ENCODE measurements at places on chromosomes 4 and X.

DNA sequence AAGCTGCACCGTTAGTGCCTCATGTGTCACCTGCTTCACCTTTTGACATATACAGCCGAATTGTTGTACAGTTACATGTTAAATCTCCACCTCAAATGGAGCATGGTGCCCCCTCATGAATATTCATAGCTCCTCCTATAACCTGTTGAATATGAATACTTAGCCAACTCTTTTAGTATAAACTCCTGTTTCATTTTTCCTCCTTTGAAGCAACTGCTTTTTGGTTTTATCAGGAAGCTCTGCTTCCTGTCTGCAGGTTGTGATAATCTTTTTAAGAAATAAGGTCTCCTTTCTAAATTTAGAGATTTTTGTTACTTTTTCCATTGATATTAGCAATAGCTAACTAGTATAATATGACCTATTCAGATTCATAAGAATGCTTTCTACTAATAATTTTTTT, 1429.2 kb upstream of the AGA start:
- no peak for DNase-seq

GRCh38 chr4:153466081-153466948, at the start of gene TMEM131L:
TSS of gene TMEM131L (plus strand) at chr4:153466360. CDS start at chr4:153466398, 38 bp downstream.
- peak; percentile 81 for DNase-seq

DNA sequence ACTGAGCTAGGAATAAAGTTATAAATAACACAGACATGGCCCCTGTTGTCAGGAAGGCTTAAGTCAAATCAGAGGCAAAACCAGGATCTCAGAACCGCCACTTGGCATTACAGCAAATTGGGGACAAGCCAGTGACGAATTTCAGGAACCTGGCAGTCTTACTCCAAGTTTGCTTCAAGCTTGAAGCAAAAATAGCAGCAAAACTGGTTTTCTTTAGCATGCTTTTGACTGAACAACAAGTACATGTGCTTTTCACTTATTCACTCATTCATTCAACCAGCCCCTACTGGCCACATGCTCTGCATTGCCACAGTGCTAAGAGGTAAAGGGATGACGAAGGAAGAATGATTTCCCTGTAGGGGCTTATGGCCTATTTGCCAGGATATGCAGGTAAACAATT, 253.9 kb upstream of the PPARGC1A start:
- no peak for DNase-seq

DNA sequence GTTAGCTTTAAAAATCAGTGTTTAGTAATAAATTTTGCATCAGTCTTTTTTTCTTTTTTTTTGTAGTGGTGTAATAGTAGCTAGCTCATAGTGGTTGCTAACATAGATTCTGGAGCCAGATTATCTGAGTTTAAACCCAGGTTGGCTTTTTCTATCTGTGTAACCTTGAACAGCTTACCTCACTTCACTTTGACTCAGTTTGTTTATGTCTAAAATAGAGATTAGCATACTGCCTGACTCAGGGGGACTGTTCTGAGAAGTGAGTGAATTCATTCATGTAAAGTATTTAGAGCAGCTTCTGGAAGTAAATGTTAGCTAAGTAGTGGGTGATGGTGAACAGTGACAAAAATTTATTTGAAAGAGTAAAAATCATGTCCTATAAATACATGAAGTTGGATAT, 32.9 kb downstream of the CPEB2 start:
- no peak for DNase-seq

DNA sequence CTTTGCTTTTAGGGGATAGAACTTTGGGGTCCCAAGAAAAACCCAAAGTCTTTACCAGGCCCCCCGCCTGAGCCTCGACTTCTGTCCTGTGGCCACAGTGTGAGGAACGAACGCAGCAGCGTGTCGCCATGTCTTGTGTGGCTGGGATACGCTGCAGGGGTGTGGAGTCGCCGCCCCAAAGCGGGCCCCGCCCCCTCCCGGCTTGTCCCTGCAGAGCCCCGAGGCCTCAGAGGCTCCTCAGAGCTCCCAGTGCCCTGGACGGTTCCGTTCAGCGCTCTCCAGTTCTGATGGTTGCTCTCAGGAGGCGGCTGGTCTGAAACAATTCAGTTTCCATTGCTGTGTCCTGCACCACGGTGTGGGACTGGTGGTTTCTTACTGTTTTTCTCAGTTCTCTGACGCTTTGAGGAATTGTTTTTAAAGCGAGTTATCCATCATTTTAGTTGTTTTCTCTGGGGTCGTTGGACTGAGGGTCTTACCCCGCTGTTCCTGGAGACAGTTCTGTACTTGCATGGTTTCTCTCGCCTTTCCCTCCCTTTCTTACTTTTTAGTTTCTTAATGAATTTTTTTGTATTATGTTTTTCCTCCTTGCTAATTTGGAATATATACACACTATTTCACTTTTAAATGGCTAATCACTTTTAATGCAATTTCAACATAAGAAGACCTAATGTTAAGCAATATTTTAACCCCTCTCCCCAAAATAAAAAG, 1.6 kb upstream of the IDUA start:
- peak; percentile 73 for DNase-seq

DNA sequence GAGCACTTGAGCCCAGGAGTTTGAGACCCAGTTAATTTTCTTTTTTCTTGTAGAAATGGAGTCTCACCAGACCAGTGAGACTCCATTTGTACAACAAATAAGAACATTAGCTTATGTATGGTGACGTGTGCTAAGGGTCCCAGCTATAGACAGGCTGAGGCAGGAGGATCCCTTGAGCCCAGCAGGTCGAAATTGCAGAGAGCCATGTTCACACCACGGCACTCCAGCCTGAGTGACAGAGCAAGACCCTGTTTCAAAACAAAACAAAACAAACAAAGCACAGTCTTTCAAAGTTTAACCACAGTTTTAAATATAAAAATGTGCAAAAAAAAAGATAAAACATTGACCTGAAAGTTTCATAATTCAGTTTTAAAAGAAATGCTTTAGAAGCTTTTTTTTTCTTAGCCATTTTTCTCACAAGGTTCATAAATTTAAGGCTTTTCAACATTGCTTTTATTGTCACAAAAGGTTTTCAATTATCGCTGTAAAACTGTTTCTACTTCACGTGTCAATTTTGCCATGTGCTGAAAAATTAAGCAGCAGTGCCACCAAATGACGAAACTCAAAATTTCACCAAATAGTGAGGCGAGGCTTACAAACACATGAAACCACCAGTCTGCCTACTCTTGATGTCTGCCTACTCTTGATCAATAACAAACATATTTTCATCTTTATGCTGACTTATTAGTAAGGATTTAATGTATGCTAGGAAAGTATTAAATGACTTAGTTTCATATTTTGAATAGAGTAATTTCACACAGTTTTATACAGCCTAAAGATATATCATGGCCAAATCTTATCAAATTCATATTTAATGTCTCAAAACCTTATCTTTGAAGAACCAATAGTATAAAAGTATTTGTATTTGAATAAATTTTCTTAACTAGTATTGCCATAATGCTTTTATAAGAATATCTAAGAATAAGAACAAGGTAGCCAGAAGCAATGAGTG, 126.3 kb downstream of the NEK1 start:
- peak; percentile 13 for DNase-seq

DNA sequence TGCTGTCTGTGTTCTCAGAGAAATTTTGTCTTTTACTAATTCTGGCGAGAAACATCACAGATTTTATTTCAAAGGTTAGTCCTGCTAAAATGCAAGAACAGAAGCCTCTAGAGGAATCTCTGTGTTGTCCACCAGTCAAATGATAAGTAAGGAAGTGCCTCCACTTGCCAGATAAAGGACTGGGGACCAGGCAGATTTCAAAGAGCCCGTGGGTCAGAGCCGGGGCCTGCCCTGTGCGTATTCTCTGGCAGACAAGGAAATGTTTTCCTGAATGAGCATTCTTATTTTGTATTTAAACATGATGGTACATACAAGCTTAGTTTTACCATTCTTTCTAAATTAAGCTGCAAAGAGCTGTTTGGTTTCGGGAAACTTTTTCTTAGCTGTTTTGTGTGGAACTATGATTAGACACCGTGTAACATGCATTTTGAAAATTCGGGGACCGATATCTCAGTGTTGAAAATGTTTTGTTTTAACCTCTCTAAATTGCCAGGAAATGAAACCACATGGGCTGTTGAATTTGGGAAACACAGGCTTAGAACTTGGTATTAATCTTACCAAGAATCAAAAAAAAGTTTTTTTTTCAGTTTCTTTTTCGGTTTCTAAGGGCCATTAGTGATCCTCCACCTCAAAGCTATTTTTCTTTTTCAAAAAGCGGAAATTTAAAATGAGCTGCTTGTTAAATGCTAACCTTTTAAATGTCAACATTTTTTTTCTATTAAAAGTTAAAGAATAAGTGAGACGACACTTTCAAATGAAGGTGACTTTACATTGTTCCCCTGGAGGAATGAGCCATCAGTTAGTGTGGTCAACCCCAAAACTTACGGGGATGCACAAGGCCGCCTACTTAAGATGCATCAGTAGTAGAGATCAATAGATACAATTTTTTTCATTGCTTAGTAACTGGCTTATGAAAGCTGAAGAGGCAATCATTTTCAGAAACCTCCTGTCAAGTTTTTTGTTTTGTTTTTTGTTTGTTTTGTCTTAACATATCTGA, 89.6 kb upstream of the MTM1 start:
- DNase-seq: no peak

- DNase-seq: no peak
Observed at GRCh38 chr4:661881-662761, 12.0 kb downstream of the ATP5ME start.

GRCh38 chr4:45043911-45044310, 317.6 kb upstream of the GNPDA2 start:
- no peak for DNase-seq

DNA sequence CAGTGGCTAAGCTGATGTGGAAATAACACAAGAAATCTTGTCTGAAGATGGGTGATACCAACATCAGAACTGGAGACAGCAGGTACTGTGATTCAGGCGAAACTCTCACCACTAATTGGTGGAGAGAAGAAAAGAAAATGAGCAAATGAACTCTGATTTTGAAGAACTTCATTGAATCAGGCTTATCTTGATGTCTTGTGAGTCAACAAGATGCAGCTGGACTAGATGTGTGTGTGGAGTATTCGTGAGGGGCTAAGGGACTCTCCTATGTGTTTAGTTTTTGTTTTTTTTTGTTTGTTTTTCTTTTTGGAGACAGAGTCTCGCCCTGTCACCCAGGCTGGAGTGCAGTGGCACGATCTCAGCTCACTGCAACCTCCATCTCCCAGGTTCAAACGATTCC, 131.6 kb downstream of the DHRSX start:
- DNase-seq: no peak

DNA sequence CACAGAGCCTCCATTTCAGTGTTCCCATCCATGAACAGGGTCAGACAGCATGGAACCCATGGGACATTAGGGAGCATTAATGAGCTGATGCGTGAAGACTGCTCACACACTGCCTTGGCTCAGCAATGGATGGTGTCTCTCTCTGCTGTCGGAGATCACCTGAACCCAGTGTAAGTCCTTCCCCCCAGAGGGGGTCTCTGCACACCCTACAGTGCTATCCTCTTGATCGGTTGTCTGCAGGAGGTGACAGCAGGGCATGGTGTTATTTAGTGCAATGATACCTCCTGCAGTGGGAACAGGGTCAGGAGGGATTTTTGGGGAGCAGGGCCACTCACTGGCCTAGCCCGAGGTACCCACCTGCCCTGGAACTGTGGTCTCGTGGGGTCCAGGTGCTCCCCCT, 25.6 kb downstream of the APELA start:
- DNase-seq: no peak

- peak; percentile 57 for DNase-seq
Observed at GRCh38 chr4:2797545-2798305, 4.8 kb downstream of the SH3BP2 start.

DNA sequence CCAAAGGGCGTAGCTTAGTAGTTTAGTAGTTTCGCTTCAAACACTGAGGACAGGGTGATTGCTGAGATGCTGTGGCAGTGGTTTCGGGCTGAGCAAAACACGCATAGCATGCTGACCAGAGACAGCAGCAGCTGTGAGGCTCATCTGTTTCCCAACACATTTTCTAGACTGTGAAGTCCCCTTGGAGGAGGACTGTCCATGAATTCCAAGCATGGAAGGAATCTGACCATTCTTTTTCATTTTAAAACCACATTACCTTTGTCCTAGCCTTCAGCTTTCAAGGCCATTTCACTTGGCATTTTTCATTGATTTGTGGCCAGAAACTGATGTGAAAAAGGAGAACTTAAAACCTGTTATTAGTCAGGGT, 240.9 kb downstream of the PALLD start:
- no peak for DNase-seq

DNA sequence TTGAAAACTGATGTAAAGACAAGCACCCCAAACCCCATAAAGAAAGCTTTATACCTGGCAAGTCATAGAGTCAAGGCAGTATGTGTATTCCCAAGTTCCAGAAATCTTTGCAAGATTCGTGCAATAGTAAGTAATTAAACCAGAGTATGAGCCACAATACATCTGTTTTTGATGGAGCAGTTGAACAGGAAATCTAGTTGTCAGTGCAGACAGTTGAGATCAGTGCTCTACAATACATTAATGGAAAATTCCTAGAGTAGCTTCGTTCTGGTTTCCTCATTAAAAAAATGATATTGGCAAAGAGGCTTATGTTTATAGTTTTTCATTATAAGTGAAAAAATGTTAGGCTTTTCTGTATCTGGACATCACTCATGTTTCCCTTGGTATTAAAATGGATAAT, 575.3 kb downstream of the TRIML1 start:
- DNase-seq: no peak

GRCh38 chr4:171348090-171348489, 465.1 kb upstream of the GALNTL6 start:
- DNase-seq: no peak

DNA sequence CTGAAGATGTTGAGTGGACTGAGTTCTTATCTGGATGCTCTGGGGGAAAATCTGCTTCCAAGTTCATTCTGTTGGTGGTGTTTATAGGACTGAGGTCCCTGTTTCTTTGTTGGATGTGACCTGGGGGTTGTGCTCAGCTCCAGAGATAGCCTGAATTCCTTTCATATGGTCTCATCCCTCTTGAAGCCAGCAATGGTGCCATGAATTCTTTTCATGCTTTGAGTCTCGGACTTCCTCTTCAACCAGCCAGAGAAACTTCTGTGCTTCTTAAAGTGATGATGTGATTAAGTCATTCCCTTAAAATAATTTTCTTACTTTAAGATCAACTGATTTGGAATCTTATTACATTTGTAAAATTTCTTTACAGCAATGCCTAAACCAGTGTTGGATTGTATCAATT, 233.8 kb upstream of the UGT8 start:
- no peak for DNase-seq

- DNase-seq: peak; percentile 10
Observed at GRCh38 chr4:10180927-10181744, 64.5 kb upstream of the WDR1 start.

DNA sequence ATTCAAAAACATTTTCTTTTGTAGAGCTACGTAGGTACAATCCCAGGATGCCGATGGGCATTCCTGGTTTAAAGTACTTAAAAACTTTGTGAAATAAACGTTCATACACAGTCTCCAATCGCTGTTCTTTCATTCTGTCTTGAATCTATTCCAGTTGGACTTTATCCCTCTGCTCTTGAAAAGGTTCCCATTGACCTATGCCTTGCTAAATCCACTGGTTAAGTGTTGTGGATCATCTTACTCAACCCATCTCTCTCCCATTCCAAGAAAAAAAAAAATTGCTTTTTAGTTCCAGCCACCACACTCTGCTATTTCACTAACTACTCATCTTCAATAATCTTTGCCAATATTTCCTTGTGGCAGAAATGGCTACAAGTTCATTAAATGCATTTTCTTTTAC, 542.3 kb upstream of the GRIA3 start:
- no peak for DNase-seq
